ENCODE measurements at places on chromosomes 13 and 19. TPM values are rescaled to one million over a fixed set of nuclear protein-coding genes. Genes with fewer than 3 reads are reported as not detected.

- no peaks in the 10 kb centered on the region for H3K27me3 ChIP-seq
- H3K36me3 ChIP-seq: no peaks in the 10 kb centered on the region
- no peak overlapping the region for H3K4me3 ChIP-seq
- peaks cover 5% of the 10 kb centered on the region for H3K4me1 ChIP-seq
- peak overlapping the region; percentile 88 for H3K27ac ChIP-seq
These were observed 890 bp upstream of the ZNF611 start for GRCh38 chr19:52735734-52736133.

The ZNF208 gene
- not detected for total RNA-seq

DNA sequence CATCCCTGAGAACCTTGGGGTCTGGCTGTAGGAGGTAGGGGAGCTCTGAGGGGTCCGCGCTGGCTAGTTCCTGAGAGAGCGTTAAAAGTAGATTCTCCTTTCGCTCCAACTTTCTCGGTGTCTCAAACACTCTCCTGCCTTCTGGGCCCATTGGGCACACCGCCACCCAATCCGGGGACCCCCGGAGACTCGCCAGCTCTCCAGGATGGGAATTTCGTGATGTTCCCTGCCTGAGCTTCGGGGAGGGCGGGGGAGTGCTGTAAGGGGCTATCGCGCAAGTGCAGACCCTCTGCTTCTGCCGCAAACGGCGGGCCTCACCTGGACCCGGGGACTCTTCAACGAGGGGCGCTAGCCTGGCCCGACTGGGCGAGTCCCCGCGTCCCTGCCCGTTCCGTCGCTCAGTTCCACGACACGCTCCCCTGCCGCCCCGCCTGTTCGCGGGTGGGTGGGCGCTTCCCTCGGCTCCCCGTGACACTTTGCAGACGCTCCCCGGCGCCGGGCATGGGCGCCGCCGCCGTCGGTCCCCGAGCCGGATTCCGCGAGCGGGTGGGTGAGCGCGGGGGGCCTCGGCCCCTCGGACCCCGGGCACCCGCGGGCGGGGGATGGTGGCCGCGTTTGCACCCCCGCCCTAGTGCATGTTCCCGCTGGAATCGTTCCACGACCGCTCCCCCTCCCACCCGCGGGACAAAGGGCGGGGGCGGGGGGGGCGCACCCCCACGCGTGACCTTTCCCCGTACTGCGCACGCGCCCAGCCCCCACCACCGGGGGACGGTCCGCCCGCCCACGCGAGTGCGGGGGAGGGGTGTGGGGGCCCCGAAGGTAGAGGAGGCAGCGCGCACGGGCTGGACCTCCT lies at the start of gene CCDC106:
CCDC106 (plus strand) TSS at position 481 of the 853 bp plus-strand sequence. CDS start 835 bp downstream, outside the sequence.
- H3K4me3 ChIP-seq: peak within 1 kb of the TSS; percentile 87
- H3K4me1 ChIP-seq: peaks cover 20% of the 10 kb centered on the region
- H3K27me3 ChIP-seq: no peaks in the 10 kb centered on the region
- peak within 1 kb of the TSS; percentile 84 for H3K27ac ChIP-seq
- peak; percentile 72 for DNase-seq

GRCh38 chr13:111852725-111853518 lies 214.0 kb upstream of the SOX1 start:
- H3K27me3 ChIP-seq: peaks cover 17% of the 10 kb centered on the region
- H3K36me3 ChIP-seq: no peaks in the 10 kb centered on the region
- H3K27ac ChIP-seq: no peak overlapping the region
- no peak overlapping the region for H3K4me3 ChIP-seq

- no peaks in the 10 kb centered on the region for H3K36me3 ChIP-seq
- H3K27me3 ChIP-seq: no peaks in the 10 kb centered on the region
- H3K27ac ChIP-seq: no peak overlapping the region
- H3K4me1 ChIP-seq: peaks cover 29% of the 10 kb centered on the region
These were observed 9.7 kb upstream of the SLC35E1 start for GRCh38 chr19:16581971-16582343.

GRCh38 chr19:51185069-51185867 lies 39.6 kb upstream of the CD33 start:
- H3K4me3 ChIP-seq: no peak overlapping the region
- no peak for DNase-seq
- H3K27me3 ChIP-seq: peaks cover 30% of the 10 kb centered on the region
- no peak overlapping the region for H3K27ac ChIP-seq

DNA sequence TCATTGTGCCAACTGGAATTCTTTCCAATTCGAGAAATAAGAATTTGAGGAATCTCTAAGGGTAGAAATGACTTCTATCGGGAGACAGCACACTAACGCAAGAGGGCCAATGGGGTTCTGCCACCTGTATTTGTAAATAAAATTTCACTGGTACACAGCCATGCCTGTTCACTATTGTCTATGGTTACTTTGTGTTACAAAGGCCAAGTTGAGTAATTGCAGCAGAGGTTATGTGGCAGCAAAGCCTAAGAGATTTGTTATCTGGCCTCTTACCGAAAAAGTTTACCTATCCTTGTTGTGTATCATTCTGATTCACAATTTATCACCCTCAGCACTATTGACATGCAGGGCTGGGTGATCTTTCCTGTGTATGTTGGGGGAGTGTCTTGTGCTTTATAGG lies 278.0 kb downstream of the KLF5 start:
- no peaks in the 10 kb centered on the region for H3K36me3 ChIP-seq
- no peaks in the 10 kb centered on the region for H3K4me1 ChIP-seq
- no peak for DNase-seq

DNA sequence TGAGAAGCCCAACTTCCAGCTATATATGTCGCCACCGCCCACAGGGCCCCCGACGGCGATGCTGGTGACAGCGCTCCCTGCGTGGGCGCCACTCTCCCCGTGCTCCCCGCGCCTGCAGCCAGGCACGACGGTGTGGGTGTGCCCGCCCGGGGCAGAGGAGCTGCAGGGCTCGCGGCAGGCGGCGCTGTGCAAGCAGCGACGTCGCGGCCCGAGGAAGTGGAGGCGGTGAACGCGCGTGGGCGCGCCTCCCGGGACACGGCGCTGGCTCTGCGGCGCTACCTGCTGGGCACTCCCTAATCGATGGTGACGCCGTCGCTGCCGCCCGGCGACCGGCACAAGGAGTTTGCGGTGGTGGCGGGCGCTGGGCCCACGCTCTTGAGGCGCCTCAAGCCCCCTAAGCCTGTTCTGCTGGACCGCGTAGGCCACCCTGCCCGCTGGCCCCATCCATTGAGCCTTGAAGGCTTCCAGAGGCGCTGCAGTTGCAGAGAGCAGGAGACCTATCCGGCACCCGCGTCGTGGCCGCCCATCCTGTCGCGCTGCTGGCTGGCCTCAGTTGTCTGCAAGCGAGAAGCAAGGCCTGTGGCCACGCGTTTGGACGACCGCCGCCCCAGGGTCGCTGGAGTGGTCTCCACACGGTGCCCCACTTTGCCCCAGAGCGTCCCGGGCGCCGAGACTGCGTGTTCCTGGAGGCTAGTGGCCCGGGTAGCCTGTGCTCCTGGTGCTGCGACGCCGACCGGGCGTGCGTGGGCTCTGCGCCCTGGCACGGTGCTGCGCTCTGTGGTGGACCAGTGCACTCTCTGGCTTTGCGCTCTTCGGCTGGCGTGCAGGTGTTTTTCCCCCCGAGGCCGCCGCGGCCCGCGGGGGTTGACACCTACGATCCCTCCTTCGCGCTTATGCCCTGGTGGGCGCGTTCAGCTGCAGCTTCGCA lies 23.1 kb downstream of the LRFN3 start:
- no peak overlapping the region for H3K27ac ChIP-seq
- DNase-seq: peak; percentile 56
- peak overlapping the region; percentile 21 for H3K4me3 ChIP-seq
- H3K4me1 ChIP-seq: peaks cover 5% of the 10 kb centered on the region
- H3K36me3 ChIP-seq: no peaks in the 10 kb centered on the region

DNA sequence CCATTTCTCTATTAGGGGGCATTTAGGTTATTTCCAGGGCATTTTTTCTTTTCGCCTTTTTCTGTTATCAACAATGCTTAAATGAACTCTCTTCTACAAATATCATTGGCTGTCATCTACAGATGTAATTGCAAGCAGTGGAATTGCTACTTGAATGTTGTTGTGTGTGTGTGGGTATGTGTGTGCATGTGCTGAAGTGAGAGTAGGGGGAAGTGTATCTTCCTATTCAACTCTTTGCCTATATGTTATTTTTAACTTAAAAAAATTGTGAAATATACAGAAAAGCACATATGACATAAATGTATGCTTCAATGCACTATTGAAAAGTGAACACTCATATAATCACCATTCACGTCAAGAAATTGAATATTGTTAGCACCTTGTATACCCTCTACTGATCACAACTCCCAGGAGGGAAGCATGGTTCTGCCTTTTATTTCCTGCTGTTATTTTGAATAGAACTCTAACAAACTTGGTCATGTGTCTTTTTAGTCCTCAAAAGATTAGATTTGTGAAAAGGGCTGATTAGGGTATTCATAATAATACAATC lies 24.7 kb downstream of the WDFY2 start:
- H3K4me3 ChIP-seq: no peak overlapping the region
- H3K4me1 ChIP-seq: no peaks in the 10 kb centered on the region
- H3K36me3 ChIP-seq: no peaks in the 10 kb centered on the region
- H3K27ac ChIP-seq: no peak overlapping the region

DNA sequence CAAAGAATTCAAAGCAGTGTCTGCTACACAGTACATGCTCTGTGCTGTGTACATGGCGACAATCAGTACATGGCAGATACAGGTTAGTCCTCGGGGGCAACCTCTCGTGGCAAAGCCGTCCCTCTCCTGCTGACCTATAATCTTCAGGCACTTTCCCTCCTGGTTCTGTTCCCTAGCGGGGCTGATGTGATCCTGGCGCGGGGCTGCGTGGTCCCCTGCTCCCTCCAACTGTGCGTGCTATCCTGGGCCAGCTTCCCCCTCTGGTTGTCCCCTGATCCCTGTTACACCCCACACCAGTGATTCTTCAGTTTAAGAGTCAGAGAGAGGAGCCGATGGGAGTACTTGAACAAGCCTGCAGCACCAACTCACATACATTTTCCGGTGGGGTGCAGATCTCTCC lies 12.1 kb downstream of the MAG start:
- no peak overlapping the region for H3K27ac ChIP-seq
- no peak overlapping the region for H3K4me3 ChIP-seq
- H3K36me3 ChIP-seq: no peaks in the 10 kb centered on the region
- no peaks in the 10 kb centered on the region for H3K27me3 ChIP-seq
- no peak for DNase-seq
- no peaks in the 10 kb centered on the region for H3K4me1 ChIP-seq

The EFNA2 gene
- total RNA-seq: 43.0 TPM

The CHST8 gene
- total RNA-seq: not detected

Data from transverse colon (tissue), 4 donors.